ENCODE measurements at places on chromosomes 3 and 15. TPM values are rescaled to one million over a fixed set of nuclear protein-coding genes. Genes with fewer than 3 reads are reported as not detected.

Gene BTD
- 14.3 TPM for total RNA-seq

Gene MNS1
- total RNA-seq: 3.0 TPM

Gene PLA2G4F
- not detected for total RNA-seq

Gene HIGD2B
- total RNA-seq: not detected

Gene KLHL6
- not detected for total RNA-seq

Gene ANAPC13
- 47.6 TPM for total RNA-seq

Gene ANKRD34C
- not detected for total RNA-seq

Gene GABRR3
- total RNA-seq: not detected

Gene GPR149
- total RNA-seq: not detected

Gene ZNF654
- total RNA-seq: 5.1 TPM

Gene CCR9
- not detected for total RNA-seq

Gene COL6A5
- not detected for total RNA-seq

Gene NPAP1
- not detected for total RNA-seq

Gene ZNF660
- total RNA-seq: not detected

Gene STAB1
- total RNA-seq: 0.32 TPM

Gene ALS2CL
- total RNA-seq: 9.4 TPM

Gene DOCK3
- total RNA-seq: 0.35 TPM

Gene RASGRP1
- total RNA-seq: 0.58 TPM

Gene CRABP1
- total RNA-seq: 1.3 TPM

Gene NRG4
- total RNA-seq: 0.29 TPM

Gene GOLGA8J
- 0.10 TPM for total RNA-seq

Gene B3GALNT1
- total RNA-seq: 0.10 TPM

Gene OR5K2
- total RNA-seq: not detected

Gene CCR4
- total RNA-seq: not detected

Gene ARNT2
- total RNA-seq: 13.6 TPM

Gene NRROS
- not detected for total RNA-seq

Gene PPIB
- total RNA-seq: 742 TPM

Gene GP9
- total RNA-seq: not detected

Gene MYEF2
- total RNA-seq: 17.6 TPM

Gene CFAP161
- total RNA-seq: not detected

Gene ARID3B
- total RNA-seq: 2.9 TPM

Gene SPSB4
- total RNA-seq: 0.14 TPM

Gene LRRC2
- not detected for total RNA-seq

Gene IL12A
- 1.1 TPM for total RNA-seq

Gene ACTRT3
- 2.4 TPM for total RNA-seq

Gene CADPS
- total RNA-seq: not detected

Gene PCCB
- total RNA-seq: 30.1 TPM

Gene RTP3
- total RNA-seq: not detected

Gene CHAC1
- total RNA-seq: 10.0 TPM

Gene ARL6
- total RNA-seq: 4.5 TPM

Gene HES1
- total RNA-seq: 13.9 TPM

Gene CHRD
- total RNA-seq: 0.39 TPM

Gene SH2D7
- total RNA-seq: not detected

Gene MESP1
- total RNA-seq: 5.5 TPM

Gene EDC3
- 17.1 TPM for total RNA-seq

Gene MELTF
- 52.2 TPM for total RNA-seq

Gene FBXO40
- total RNA-seq: not detected

Gene LSMEM2
- total RNA-seq: not detected

Gene DISP2
- total RNA-seq: 0.58 TPM

Gene MLF1
- total RNA-seq: 26.8 TPM

Gene CFAP100
- not detected for total RNA-seq

Gene CORO2B
- 3.0 TPM for total RNA-seq

Gene GOLGA6L7
- not detected for total RNA-seq

Gene PFN2
- 149 TPM for total RNA-seq

Gene LARP6
- total RNA-seq: 77.5 TPM

Gene DUOXA1
- total RNA-seq: 0.10 TPM

Data from A549 treated with GW870086 at 1 μM for 4 hours (cell line).